Adrenal gland (tissue), 19 donors: ENCODE measurements at places on chromosomes 3 and 15.

DNA sequence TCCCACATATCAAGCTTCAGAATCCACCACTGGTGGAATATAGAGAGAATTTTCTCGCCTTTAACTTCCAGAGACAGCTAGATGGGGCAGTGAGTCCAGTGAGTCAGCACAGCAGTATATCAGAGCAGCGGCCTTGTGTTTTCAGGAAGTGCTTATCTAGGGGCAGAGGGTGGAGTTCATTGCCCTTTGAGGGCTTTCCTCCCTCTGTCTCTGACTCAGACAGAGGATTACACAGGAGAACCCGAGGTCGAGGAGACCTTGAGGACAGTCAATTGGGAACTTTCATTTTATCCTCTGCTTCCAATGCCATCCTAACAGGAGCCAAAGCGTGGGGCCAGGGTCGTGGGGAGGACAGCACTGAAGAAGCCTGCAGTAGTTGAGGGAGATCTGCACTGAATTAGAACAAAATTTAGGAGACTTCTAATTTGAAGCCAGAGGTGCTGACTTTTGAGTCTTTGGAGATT is 109.6 kb upstream of the UMPS start:
- DNase-seq = peak; percentile 94

GRCh38 chr3:46488735-46489361 is 8.9 kb upstream of the RTP3 start:
- peak; percentile 90 for DNase-seq

- DNase-seq = peak; percentile 38
Observed at GRCh38 chr3:15440891-15441290, 13.5 kb downstream of the EAF1 start.

DNA sequence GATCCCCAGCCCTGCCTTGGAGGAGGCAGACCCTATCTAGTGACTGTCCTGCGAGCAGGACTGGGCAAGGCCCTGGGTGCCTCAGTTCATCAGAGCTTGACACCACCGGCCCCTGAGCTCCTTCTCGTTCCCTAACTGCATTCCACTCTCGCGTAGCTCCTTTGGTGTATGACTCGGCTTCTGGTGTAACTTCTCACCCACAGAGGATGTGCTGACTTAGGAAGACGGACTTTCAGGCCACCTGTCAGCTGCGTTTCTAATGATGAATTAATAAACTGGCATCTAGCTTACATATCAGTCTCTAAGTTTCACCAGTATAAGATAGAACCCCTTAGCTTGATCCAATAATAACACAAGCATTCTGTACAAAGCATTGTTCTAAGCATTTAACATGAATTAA is 17.5 kb downstream of the ABCF3 start:
- no peak for DNase-seq

DNA sequence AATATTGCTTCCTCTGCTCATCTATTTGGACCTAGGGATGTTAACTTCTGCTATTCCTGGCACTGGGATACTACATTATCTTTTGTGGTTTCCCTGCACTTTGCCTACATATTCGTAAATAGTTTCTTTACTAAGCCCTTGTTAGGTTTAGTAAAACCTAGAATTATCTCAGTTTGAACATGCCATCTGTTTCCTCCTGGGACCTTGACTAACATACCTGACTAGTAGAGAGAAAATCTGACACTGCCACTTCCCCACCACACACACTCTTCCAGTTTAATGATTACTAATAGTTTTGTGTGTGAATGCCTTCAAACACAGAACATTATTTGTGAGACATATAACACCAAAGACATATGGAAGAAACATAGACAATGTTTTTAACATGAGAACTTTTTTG is 28.2 kb upstream of the SOX2 start:
- DNase-seq = no peak

DNA sequence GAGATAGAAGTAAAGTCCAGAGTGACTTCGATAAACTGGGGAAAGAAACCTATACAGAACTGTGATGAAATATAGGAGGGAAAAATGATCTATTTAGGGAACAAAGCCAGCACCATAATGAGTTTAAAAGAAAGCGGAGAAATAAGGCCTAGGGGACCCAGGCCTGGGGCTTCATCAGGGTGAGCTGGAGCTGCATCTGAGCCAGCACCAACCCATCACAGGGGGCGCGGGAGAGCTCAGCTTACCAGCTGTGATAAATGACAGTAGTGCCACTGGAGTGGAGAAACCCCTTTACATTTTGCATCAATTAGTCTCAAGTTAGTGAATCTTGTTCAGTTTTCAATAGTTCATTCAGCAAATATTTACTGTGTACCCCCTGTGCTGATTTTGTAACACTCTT is 21.3 kb downstream of the PODXL2 start:
- no peak for DNase-seq

DNA sequence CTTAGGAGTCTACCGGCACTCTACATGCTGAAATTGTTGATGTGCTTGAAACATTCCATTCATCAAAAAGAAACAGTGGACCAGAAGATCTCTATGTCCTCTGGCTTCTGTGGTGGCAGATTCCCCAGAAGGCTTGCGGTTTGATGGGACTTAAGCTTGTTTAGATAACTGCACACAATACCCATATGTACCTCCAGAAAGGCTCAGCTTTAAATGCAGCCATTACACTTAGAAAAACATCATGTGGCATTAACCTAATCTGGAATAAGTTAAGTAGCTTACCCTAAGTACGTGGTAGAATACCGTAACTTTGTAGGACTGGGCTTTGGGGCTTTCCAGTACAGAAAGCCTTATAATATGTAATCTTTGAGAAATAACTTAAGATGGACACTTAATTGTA is 187.3 kb downstream of the RBMS3 start:
- DNase-seq = no peak

GRCh38 chr3:160078533-160078932 is 89.9 kb downstream of the IL12A start:
- DNase-seq = no peak

GRCh38 chr3:146948186-146948585 is 343.0 kb upstream of the PLSCR5 start:
- no peak for DNase-seq

GRCh38 chr3:151841801-151842200 is 27.9 kb downstream of the AADAC start:
- no peak for DNase-seq

DNA sequence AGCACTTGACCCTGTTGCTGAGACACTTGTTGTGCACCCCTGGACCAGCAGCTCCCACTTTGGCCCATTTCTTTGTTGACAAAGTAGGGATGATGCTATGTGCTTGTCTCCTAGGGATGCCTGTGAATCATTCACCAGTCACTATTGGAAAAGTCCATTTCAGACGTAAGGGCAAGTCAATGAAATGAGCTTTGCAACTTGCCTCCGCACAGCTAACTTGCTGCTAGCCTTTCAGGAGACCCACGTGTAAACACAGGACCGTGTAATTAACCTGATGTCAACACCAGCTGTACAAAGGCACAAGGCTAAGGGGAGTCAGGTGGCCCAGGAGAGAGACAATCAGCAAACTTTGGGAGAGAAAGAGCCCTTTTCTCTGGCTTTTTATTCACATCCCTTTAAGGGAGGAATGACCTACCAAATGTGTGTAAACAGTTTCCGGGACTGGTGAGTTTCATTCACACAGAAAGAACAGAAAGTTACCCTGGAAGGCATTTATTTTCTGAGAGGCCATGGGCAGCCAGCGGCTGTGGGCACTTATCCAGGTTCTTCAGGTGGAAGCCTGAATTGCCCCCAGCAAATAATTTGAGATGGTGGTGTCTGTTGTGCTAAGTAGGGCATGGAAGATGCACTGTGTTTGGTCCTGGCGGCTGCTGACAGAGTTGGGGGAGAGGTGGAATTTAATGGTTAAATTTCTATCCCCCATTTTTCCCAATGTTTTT is 54.0 kb downstream of the TIPARP start:
- no peak for DNase-seq

GRCh38 chr3:16311960-16312451 is 47.0 kb downstream of the OXNAD1 start:
- no peak for DNase-seq

GRCh38 chr15:94269954-94270353 is 38.6 kb downstream of the MCTP2 start:
- no peak for DNase-seq

GRCh38 chr15:57522148-57522547 is 69.6 kb upstream of the MYZAP start:
- DNase-seq = no peak

- no peak for DNase-seq
Observed at GRCh38 chr3:30657914-30658313, 51.5 kb downstream of the TGFBR2 start.

DNA sequence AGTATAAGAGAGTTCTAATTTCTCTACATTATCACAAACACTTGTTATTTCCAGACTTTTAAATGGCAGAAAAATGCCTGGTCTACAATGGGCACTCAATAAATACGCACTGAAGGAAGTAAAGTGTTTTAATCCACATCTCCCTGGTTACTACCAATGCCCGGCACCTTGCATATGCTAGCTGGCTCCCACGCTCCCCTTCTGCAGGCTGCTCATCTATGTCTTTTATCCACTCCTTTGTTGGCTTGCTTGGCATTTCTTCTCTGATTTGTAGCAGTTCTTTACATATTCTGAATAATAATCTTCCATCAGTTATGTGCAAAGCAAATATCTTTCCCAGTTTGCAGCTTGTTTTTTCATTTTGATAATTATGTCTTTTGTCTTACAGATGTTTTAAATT is 74.6 kb upstream of the PRR23E start:
- DNase-seq = no peak

GRCh38 chr3:150094150-150094933 is 123.6 kb upstream of the PFN2 start:
- DNase-seq = no peak

- no peak for DNase-seq
Observed at GRCh38 chr3:127461286-127461910, 129.1 kb downstream of the TPRA1 start.

GRCh38 chr15:20295238-20295811 is 246.3 kb downstream of the GOLGA6L6 start:
- no peak for DNase-seq

GRCh38 chr15:97545799-97546198 is 414.7 kb upstream of the ARRDC4 start:
- DNase-seq = no peak

- DNase-seq = no peak
Observed at GRCh38 chr3:45562027-45562426, 32.5 kb upstream of the LIMD1 start.

- peak; percentile 31 for DNase-seq
Observed at GRCh38 chr15:61916104-61916503, 144.1 kb downstream of the VPS13C start.
